ENCODE measurements at places on chromosomes 5 and 9. TPM values are rescaled to one million over a fixed set of nuclear protein-coding genes. Genes with fewer than 3 reads are reported as not detected.

Gene TUSC1
- polyA plus RNA-seq: 3.9 TPM

Gene MSX2
- 1.5 TPM for polyA plus RNA-seq

Gene PCDHB5
- polyA plus RNA-seq: 2.1 TPM

Gene FOXD4L3
- not detected for polyA plus RNA-seq

Gene INSL6
- 2.3 TPM for polyA plus RNA-seq

Gene UGCG
- 114 TPM for polyA plus RNA-seq

Gene RABEPK
- 21.6 TPM for polyA plus RNA-seq

Gene PFN3
- not detected for polyA plus RNA-seq

Gene ADAMTS2
- not detected for polyA plus RNA-seq

Gene PCAT7
- polyA plus RNA-seq: 0.53 TPM

Gene TERT
- polyA plus RNA-seq: not detected

Gene ADAMTS16
- polyA plus RNA-seq: 0.20 TPM

Gene CIZ1
- polyA plus RNA-seq: 21.3 TPM

Gene TRIM7
- polyA plus RNA-seq: not detected

Gene PCDHA6
- 4.0 TPM for polyA plus RNA-seq

Gene IFNA13
- polyA plus RNA-seq: not detected

Gene C7
- polyA plus RNA-seq: 0.28 TPM

Gene C9
- polyA plus RNA-seq: 0.08 TPM

Gene F12
- polyA plus RNA-seq: 1.3 TPM

Gene BAAT
- polyA plus RNA-seq: 0.71 TPM

Gene CMYA5
- 4.0 TPM for polyA plus RNA-seq

Gene CDO1
- polyA plus RNA-seq: 40.0 TPM

Gene MAMDC4
- 0.12 TPM for polyA plus RNA-seq

Gene SPINK6
- 2,131 TPM for polyA plus RNA-seq

Gene FOXD4
- polyA plus RNA-seq: not detected

Gene CRB2
- not detected for polyA plus RNA-seq

Gene PDE6A
- polyA plus RNA-seq: not detected

Gene SLC6A19
- polyA plus RNA-seq: not detected

Gene FGF10
- not detected for polyA plus RNA-seq

Gene PCDHB10
- polyA plus RNA-seq: 3.6 TPM

Gene PCDHA1
- polyA plus RNA-seq: 5.3 TPM

Gene FBXL7
- polyA plus RNA-seq: not detected

Gene GRPEL2
- polyA plus RNA-seq: 16.6 TPM

Gene NR6A1
- 0.63 TPM for polyA plus RNA-seq
